ENCODE measurements at places on chromosomes 16 and 17.

GRCh38 chr16:88662222-88662842 is 559 bp downstream of the MVD start:
- ATAC-seq, result no peak

DNA sequence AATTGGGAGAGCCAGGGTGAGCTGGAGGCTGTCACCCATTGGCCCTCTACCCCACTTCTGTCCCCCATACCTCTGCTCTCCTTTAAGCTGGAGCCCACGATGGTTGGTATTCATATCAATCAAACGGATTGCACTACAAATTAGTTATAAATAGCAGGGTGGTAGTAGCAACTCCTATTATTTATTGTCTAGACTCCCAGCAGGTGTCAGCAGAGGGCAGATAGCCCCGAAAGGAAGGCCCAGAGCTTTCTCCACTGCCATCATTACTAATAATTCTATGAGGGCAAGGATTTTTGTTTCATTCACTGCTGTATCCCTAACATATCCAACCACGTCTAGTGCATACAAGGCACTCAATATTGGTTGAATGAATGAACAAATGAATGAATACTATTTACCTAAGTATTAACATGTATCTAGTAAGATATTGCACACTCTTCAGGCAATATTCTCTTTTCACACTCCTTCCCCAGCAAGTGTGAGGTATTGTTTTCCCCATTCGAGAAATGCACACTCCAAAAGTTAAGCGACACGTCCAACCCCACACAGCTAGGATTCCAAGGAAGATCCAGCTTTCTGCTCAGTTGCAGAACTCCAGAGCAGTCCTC is 6.3 kb downstream of the C17orf50 start:
- ATAC-seq, result no peak

DNA sequence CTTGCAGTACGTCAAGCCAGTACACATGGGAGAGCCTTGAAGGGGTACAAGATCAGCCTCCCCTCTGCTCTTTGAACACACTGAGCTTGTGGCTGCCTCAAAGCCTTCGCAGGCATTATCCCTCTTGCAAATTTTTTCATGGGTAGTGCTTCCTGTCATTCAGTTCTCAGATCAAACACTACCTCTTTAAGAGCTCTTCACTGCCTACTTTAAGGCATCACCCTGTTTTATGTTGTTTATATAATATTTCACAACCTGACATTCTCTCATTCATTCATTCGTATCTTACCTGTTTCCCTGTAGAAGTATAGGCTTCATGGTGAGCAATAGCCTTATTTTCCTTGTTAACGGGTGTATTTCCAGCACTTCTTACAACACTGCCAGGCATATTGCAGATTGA is 269.1 kb downstream of the CDH13 start:
- no peak for ATAC-seq

DNA sequence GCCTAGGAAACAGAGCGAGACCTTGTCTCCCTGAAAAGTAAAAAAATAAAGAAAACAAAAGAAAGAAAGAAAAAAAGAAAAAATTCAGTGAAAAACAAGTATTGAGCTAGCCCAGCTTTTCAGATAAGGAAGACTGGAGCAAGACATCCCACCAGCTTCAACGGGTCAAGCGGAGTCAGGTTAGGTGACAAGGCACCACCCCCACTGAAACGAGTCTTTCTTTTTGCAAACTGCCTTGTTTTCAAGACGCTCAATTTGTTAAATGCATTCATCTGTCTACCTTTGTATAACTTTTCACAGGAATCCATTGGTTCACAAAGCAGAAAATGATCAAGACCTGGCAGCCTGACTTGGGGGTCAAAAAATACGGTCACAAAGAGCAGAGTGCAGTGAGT is 10.7 kb upstream of the AXIN2 start:
- no peak for ATAC-seq

- ATAC-seq, result no peak
These were observed 68.9 kb upstream of the HNF1B start for GRCh38 chr17:37813751-37814150.

- no peak for ATAC-seq
These were observed 119.4 kb upstream of the NLRP1 start for GRCh38 chr17:5703736-5704135.

DNA sequence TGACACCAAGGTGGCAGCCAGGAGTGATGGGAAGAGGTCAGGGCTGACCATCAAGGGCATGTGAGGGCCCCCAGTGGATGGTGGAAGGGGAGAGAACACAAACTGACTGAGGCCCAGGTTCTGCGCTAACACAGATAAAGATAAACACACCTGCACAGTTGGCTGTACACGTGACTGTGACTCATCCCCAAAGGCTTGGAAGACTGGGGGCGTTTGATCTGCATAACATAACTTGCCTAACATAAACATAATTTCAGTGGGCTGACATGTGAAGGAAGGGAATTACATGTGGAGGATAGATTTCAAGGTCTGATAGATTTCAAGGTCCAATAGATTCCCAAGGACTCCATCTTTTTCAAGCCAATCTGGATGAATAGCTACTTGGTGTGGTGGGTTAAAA is 100.9 kb upstream of the TNRC6C start:
- ATAC-seq, result no peak

DNA sequence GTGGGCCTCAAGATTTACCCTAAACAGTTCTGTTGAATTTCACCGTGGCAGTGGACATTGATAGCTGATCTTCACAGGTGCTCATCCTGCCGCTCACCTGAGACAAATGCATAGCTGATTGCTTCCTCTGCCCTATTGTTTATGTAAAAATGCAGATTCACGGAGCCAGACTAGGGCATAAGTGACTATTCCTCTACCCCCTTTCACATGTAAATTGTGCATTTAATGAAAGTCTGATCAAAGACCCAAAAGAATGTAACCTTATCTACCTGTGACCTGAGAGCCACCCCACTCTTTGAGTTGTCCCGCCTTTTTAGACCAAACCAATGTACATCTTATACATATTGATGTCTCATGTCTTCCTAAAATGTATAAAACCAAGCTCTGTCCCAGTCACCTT is 312.4 kb upstream of the CDH5 start:
- ATAC-seq, result no peak

- no peak for ATAC-seq
These were observed 170.7 kb downstream of the CYB561 start for GRCh38 chr17:63275318-63275970.

- no peak for ATAC-seq
These were observed 1494.0 kb upstream of the CDH8 start for GRCh38 chr16:63530208-63530607.

- ATAC-seq, result no peak
These were observed 21.5 kb upstream of the NUDT7 start for GRCh38 chr16:77700846-77701245.

DNA sequence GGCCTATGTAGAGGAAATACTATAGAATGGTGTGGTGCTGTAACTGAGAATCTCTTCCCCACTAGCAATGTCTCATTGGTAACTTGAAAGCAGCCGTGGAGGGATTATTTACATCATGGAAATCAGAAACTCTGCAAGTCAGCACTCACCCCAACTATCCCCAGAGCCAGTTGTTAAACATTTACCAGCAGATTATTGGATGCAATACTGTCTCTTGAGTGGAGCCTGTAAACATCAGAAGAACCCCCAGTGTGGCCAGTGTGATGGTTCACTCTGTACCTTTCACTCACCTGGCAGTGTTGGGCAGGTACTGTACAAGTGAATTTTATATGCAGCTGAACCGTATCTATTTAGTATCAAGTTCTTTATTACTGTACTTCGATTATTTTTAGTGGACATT is 299.8 kb upstream of the SALL1 start:
- ATAC-seq, result no peak

DNA sequence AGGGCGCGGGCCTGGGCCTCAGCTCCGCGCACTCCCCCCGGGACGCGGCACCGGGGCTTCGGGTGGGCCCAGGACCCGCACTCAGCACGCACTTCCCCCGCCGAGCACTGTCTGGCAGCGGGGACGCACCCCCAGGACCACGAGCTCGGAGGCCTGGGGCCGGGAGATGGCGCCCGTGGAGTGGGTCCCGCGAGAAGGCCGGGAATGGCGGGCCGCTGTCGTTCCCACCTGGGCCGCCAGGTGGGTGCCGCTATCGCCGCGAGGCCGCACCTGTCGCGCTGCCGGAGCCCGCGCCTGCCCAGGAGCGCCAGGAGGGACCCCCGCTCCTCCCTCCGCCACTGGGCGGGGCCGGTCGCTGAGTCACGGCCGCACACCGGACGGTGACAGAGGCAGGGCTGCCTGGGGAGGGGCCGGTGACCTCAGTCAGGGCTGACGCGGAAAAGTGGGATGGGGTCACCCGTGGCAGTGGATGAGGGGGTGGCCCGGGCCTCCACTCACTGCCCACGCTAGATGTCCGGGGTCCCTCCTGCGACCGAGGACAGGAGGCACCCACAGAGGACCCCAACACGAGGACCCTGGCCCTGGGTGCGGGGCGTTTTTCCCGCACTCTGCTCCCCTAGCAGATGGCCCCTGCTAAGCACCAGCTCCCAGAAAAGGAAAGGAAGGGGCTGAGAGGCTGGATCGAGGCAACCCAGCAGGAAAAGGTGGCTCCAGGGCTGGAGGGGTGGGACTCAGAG is 6.9 kb upstream of the ACTG1 start:
- peak; percentile 5 for ATAC-seq

GRCh38 chr17:74542166-74542565 is 3.7 kb downstream of the CD300C start:
- no peak for ATAC-seq

GRCh38 chr16:50626868-50627267 is 54.2 kb downstream of the SNX20 start:
- ATAC-seq, result no peak

- ATAC-seq, result no peak
These were observed 195.2 kb downstream of the MAP2K6 start for GRCh38 chr17:69609473-69610305.

DNA sequence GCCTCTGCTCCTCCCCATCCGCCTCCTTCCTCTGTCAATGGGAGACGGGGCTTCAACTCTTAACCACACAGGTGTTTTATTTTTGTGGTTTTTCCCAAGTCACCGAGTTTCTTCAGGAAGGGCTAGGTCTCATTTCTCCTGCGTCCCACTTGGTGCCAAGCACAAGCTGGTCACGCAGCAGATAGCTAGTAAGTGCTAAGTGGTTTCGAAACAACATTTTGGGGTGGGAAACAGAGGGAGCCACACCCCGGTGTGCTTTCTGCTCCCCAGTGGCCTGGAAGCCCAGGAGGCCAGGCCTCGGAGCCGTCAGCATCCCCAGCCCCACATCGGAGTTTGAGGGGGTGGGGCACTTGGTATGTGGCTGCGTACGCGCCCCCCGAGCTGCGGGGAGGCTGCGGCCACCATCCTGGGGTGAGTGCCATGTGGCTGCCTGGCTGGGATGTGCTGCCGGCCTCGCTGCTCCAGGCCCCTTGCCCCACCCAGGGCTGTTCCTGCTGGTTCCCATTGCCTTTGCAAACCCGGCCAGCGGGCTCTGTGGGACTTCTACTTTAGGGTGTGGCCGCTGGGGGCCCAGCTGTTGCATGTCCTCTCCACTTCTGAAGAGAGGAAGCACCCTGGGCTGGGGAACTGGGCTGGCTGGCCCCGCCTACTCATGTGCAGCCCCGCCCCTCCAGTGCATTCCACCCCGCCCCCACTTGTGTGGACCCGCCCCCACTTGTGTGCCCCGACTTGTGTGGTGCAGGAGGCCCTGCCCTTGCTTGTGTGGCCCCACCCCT is 55.6 kb downstream of the BAIAP2 start:
- ATAC-seq, result no peak

DNA sequence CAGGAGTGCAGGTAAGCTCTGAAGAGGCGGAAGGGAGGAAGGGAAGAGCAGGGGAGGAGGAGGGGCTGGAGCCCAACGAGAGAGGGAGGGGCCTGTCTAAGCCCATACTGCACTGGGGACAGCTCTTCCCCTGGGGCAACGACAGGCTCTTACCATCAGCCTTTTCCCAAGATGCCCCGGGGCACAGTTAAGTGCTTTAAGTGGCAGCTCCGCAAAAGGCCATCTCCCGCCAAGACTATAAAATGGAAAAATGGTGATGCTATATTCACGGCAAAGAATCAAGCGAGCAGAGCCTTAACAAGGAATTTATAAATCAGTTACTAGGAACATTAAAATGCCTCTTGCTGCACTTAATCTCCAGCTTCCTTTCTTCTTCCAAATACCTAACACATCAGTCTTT is 110.2 kb upstream of the NLRP1 start:
- ATAC-seq, result no peak

DNA sequence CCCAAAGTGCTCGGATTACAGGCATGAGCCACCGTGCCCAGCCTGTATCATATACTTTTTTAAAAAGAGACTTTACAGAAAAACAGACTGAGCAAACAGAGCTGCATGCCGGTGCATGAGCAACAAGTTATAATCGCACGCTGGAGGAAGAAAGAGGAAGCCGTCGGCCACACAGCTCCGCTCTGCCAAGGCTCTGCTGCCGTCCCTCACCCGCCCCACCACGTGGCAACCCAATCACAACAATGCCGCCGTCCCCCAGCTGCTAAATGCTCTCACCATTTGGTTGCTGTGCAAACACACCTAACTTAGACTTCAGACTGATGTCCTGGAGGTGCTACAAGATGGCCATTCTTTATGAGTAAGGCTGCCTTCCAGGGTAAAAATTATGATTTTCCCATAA is 83.5 kb downstream of the ADCY9 start:
- ATAC-seq, result peak; percentile 74

- no peak for ATAC-seq
These were observed 57.4 kb upstream of the COX10 start for GRCh38 chr17:14011740-14012405.

- ATAC-seq, result no peak
These were observed 114.7 kb downstream of the IRX3 start for GRCh38 chr16:54171626-54172537.

- no peak for ATAC-seq
These were observed 188.0 kb downstream of the SOX9 start for GRCh38 chr17:72308744-72309385.

DNA sequence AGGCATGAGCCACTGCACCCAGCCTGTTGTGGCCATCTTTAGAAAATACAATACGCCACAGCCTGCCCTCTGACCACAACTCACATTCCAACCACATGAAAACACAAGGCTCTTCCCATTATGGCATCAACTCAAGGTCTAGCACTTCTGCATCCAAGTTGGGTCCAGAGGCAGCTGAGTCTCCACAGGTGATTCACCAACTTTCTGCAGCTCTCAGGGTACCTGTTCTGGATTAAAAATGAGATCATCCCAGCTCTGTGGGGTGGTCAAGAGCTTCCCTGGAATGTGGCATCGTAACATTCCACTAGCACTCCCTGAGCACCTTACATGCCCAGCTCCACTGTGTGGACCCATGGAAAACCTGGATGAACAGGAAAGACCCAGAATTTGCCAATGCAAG is 9.9 kb upstream of the GUCY2D start:
- ATAC-seq, result no peak

- ATAC-seq, result no peak
These were observed 21.2 kb downstream of the AKAP1 start for GRCh38 chr17:57106107-57106835.

DNA sequence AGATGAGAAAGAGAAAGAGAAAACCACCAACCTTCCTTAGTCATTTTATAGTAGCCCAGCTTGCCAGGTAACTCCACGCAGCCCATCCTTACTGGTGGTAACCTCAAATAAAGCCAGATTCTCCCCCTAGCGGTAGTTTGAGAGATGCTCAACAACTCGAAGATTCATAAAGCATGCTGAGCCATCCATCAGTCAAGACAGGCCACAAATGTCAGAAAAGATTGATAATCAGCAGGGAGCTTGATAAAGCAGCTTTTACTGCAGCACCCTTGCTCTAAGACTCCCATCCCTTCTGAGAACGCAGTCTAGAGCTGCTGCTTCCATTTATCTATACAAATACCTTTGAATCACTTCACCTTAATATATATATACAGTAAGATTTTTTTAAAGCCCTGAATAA is 451.5 kb upstream of the HSBP1 start:
- peak; percentile 67 for ATAC-seq
